ENCODE measurements at places on chromosomes 6 and 20.

- DNase-seq = no peak
Observed at GRCh38 chr6:14616656-14617055, 499.1 kb downstream of the CD83 start.

DNA sequence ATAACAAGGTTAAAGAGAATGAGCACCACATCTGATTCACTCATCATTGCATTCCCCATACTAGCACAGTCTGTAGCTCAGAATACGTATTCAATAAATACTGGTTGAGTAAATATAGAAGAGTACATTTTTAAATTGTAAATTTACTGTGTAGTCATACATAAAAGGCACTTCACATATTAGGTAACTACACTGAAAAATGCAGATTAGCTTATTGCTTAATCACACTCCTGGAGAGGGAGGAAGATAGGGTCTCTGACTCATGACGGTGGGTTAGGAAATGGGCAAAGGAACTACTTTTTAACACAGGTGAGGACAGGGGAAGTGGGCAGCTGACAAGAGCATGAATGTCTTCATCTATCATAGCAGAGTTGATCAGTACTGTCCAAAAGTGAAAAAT lies 133.2 kb downstream of the TBC1D32 start:
- no peak for DNase-seq

GRCh38 chr6:35719404-35719829 lies 17.4 kb upstream of the ARMC12 start:
- DNase-seq = peak; percentile 58

DNA sequence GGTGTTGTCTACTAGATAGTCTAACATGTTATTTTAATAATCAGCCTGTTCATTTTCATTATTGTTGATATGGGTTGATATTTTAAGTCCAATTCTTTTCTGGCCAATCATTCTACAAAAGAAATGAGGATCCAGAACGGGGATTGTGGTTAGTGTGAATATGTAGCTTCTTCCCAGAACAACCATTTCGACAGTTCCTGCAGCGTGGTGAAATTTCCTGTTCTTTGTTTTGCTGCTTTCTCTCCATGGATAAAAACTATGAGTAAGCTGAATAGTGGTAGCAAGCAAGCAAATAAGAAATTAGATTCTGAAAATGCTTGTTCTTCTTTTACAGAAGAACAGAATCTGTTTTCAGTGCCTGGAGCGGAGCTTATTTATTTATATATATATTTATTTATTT lies 65.5 kb upstream of the F13A1 start:
- no peak for DNase-seq

GRCh38 chr6:133894795-133895358 lies 6.0 kb downstream of the TCF21 start:
- DNase-seq = no peak

GRCh38 chr6:136114661-136115060 lies 135.4 kb downstream of the MTFR2 start:
- no peak for DNase-seq

DNA sequence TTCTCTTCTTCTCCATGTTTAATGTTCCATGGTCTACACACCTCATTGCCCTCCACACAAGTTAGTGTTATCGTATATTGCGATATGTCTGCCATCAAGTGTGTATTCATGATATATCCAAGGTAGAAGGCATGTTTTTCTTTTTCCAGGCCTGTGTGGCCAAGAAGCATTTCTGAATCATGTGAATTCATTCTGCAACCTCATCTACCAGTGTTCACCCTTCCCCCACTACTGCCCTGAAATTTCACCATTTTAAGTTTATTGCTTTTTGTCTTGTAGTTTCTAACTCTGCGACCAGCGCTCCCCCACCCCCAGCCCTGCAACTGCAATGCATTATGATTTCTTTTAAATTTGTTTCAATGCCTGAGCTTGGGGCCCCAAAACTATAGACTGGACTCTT lies 618.0 kb upstream of the FLRT3 start:
- no peak for DNase-seq

GRCh38 chr6:66985816-66986215 lies 1278.8 kb upstream of the EYS start:
- no peak for DNase-seq

GRCh38 chr6:7604003-7604402 lies 14.0 kb downstream of the SNRNP48 start:
- DNase-seq = no peak

GRCh38 chr6:132333639-132334520 lies 67.4 kb downstream of the MOXD1 start:
- DNase-seq = no peak

DNA sequence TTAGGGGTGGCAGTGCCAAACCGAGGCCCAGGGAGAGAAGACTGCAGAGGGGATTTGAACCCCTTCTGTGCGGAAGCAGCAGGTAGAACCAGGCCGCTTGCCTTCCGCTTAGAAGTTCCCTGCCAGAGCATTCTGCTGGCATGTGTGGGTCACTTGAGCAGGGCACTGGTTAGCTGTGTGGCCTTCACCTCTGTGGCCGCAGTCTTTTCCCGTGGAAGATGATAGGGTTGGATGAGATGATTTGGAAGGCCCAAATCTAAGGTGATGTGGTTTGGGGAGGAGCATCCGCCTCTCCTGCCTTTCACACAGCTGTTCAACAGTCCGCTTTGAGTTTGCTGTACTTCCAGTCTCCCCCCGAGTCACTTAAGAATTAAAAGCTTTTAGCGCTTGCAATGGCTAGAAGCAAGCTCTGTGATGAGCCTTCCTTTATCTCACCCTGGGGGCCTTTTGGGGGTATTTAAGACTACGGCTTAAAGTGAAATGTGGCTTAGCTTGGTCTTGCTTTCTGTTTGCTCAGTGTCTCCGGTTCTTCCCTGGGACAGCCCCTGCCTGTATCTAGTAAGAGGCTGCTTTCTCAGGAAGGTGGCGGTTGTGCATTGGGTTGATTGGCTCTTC lies 743 bp downstream of the CMTR1 start:
- peak; percentile 71 for DNase-seq

GRCh38 chr20:49285813-49286494 lies 8.1 kb upstream of the ZNFX1 start:
- no peak for DNase-seq

DNA sequence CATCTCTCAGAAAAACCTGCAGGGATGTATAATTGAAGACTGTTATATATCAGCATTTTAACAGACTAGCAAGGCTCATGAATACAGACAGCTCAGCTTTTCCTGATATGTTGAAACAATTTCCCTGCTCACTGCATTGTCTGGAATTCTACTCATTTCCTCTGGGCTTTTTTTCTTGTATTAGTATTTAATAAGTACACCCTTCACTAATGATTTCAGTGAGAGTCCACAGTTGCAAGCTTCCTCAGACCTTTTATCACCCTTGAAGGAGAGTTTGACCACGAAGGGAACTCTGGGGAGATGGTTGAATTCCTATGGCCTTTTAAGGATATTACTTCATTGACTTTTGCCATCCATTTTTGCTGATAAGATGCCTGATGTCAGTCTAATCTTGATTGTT lies 248.7 kb downstream of the ADGB start:
- DNase-seq = no peak

- DNase-seq = no peak
Observed at GRCh38 chr6:81293896-81294295, 458.6 kb downstream of the TENT5A start.

GRCh38 chr6:166259296-166259977 lies 48.8 kb downstream of the PRR18 start:
- DNase-seq = peak; percentile 36

DNA sequence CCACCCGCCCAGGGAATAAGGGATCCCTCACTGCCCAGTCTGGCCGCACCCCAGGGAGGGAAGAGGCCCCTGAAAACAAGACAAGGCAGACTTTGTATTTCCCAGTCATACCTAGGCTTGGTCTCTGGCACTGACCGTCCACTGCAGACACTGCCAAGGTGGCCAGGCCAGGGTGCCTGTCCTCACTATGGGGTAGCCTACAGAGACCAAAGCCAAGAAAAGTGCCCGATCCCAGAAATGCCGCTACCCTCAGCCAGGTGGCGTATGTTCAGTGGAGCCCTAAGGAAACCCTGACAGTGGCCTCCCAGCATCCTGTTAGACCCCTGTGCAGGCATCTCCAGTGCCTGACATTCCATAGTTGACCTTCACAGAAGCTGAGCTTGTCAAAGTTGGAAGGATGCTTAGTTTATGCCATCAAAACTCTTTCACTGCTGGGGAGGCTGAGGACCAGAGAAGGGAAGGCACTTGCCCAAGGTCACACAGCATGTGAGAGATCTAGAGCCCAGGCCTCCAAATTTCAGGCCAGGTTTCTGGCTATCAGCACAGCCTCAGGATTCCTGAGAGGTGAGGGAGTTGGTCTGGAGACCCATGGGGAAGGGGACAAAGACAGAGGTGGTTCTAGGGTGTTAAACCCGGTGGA lies 2.5 kb downstream of the SCRT2 start:
- DNase-seq = no peak

GRCh38 chr6:126063512-126064146 lies 77.3 kb downstream of the TRMT11 start:
- no peak for DNase-seq

- no peak for DNase-seq
Observed at GRCh38 chr6:168310403-168310802, 9.2 kb downstream of the DACT2 start.

GRCh38 chr6:159020011-159020410 lies 20.0 kb upstream of the RSPH3 start:
- no peak for DNase-seq

DNA sequence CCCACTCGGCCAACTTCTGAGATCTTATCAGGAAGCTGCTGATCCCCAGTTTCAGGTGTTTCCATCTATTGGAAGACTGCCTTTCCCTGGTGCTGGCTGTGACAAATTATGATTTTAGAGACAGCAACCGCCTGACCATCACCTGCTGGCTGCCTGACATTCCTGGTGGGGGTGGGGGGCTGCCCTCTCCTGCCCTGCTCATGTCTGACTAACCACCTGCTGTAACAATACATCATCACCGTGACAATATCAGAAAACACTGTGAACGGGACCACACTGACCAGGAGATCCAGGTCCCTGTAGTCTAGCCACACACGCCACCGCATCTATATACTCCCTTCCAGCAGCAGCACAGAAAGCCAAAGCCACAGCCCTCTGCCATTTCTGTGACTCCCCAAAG lies 537.5 kb downstream of the QKI start:
- no peak for DNase-seq

GRCh38 chr6:4020822-4021132 lies 58.2 kb downstream of the FAM217A start:
- DNase-seq = no peak

- no peak for DNase-seq
Observed at GRCh38 chr6:75220357-75220756, 14.5 kb upstream of the COL12A1 start.

- DNase-seq = peak; percentile 79
Observed at GRCh38 chr20:25056690-25057233, 1.2 kb downstream of the ACSS1 start.

GRCh38 chr6:102356170-102356569 lies 962.7 kb downstream of the GRIK2 start:
- no peak for DNase-seq

DNA sequence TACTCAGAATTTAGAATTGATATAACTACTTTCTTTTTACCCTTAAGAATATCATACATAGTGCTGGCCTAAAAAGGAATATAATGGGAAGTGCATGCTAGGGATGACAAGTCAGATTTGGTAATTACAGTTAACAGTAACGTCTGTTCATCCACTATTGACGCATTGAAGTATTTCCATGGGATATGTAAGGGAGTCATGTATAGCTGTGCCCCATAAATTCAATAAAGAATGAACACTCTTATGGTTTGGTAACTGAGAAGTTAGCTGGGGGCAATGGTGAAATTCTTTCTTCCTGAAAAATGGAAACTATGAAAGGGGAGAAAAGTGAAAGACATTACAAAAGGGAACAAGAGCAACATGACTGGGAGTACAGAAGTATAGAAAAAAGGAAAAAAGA lies 2.6 kb upstream of the COL19A1 start:
- no peak for DNase-seq

GRCh38 chr6:121593011-121593641 lies 157.7 kb downstream of the GJA1 start:
- DNase-seq = no peak

DNA sequence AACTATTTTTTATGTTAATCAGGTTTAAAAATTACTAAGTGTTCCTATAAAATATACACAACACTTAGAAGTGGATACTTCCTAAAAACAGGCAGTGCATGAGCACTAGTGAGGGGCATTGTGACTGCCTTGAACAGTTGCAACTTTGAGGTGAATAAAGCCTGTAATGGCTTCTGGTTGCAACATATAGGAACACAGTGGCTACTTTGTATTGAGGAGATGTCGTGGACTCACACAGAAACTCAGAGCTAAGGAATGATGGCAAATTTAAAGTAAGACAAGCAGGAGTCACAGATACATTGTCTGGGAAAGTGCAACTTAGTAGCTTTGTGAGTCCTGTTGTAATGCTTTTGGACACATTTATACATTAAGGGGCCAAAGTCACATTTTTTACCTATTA lies 861 bp upstream of the HLA-A start:
- DNase-seq = no peak

DNA sequence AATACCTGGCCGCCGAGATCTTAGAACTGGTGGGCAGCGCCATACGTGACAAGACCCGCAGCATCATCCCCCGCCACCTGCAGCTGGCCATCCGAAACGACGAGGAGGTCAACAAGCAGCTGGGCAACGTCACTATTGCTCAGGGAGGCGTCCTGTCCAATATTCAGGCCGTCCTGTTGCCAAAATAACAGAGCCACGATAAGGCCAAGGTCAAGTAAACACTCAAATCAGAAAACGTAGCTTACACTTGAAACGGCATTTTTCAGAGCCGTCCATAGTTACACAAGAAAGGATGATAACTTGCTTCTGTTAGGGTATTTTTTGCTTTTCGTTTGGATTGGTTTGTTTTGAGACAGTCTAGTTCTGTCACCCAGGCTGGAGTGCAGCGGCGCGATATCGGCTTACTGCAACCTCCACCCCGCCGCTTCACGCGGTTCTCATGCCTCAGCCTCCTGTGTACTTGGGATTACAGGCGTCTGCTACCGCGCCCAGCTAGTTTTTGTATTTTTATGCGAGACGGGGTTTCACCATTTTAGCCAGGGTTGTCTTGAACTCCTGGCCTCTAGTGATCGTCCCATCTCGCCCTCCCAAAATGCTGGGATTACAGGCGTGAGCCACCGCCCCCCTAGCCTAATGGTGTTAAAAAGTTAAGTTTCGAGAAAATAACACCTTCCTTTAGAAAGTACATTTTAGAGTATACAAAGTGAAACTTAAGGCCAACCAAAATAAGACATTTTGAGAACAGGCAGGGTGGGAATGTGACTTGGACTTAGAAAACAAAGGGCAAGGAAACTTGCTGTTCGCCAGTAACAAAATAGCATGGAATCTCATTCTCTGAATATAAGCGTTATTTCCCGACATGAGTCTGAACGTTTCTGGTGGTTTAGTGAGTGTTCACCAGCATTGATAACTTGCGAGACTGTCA lies 42.8 kb upstream of the HFE start:
- DNase-seq = no peak

GRCh38 chr20:62624325-62624690 lies 18.0 kb upstream of the SLCO4A1 start:
- DNase-seq = peak; percentile 81

DNA sequence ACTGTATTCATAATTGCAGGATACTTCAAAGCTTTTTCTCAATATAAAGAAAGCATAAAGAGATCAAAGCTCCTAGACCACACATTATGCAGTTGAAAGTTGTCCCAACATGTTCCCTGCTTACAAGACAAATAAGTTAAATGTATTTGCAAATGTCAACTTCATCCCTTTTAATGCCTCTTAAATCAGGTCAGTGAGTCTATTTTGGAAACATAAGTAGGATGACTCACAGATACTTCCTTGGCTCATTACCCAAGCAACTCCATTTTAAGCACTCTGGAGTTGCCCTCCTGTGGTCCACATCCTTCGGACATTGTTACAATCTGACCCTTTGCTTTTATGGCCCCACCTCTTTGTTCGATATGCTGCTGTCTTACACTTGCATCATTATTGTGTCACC lies 162.0 kb downstream of the FAXC start:
- no peak for DNase-seq

- DNase-seq = no peak
Observed at GRCh38 chr6:4651831-4652467, 124.3 kb upstream of the CDYL start.

Measured in GM13976 (cell line).